ENCODE measurements at places on chromosomes 1 and 21.

DNA sequence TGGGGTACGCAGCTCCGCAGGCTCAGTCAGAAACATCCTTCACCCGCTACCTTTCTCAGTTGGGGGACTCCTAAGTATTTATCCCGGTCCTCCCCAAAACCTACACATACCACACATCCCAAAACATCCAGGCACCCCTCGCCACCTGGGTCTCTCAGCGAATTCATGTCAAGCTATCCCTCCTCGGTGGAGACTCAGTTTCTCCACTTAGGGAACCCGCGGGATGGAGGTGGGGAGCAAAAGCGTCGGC is 1.3 kb upstream of the ZBTB7B start:
- no peak for DNase-seq

DNA sequence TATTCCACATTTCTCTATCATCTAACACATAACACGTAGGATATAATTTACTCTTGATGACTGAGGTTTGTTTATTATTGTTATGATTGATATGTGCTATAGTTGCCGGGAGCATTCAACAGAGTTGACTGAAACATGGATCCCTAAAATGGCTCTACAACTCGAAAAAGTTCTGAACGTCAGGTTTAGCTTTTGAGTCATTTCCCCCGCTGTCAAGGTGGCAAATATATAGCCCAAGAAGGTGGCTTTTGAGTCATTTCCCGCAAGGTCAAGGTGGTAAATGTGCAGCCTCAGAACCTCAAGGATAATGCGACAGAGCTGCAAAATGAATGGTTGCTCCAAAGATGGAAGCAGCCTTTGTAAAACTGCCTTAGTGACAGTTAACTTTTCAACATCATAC is 104.0 kb downstream of the NIBAN1 start:
- no peak for DNase-seq

- no peak for DNase-seq
These were observed 50.4 kb downstream of the ADAMTS1 start for GRCh38 chr21:26794597-26795411.

DNA sequence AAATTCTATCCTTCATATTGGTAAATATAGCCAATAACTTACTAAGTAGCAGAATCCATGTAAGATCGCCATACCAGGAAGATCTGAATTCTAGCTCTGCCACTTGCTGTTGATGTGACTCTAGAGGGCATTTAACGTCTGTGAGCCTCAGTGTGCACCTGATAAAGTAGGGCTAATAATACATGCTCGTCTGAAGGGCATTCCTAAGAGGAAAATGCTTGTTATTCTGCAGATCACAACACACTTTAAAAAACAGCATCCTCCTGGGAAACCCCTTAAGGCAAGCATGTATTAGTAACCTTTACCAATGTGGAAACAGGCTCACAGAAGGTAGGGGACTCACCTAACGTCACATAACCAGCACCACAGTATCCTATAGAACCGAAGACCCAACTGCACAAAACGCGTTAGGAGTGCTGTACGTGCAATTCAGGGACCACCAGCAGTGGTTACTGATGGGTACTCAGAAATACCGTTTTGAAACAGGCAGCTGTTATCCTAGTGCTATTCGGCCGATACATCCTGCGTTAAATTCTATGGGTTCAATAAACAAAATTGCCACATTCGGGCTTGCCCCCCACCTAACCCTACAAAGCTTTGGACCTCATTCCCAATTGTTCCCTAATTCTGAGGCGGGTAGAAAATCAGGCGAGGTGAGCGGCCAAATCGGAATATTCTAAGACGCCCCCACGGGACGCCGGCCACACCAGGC is 758 bp downstream of the DEPDC1 start:
- DNase-seq: no peak
